T-helper 1 cell (primary cell): ENCODE measurements at places on chromosomes 13 and 19.

DNA sequence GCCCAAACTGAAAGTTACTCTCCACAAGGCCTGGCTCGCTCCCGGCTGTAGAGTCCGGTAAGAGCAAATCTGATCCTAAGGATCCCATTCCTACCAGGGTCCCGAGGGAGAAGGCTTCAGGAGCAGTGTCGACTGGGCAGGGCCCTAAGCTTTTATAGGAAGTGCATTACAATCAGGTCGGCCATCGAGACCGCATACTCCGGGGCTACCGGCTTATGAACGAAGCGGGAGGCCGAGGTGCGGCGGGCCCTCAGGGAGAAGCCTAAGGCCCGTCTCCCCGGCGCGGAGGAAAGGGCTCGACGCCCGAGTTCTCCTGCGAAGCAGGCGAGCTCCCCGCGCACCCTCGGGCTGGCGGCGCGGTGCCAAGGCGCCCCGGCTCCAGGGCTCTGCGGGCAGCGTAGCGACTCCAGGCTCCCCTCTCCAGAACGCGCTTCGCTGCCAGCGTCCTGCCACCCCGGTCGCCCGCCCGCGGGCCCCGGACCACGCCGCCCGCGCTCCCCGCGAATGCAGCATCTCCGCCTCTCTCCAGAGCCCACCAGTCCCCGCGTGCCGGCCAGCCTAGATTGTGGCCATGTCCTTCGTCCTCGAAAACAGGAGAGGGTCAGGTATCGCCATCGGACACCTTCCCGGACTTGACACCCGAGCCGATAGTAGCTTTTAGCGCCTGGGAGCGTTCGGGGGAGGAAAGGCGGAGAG lies 1.4 kb downstream of the EFNB2 start:
- peak; percentile 4 for DNase-seq

DNA sequence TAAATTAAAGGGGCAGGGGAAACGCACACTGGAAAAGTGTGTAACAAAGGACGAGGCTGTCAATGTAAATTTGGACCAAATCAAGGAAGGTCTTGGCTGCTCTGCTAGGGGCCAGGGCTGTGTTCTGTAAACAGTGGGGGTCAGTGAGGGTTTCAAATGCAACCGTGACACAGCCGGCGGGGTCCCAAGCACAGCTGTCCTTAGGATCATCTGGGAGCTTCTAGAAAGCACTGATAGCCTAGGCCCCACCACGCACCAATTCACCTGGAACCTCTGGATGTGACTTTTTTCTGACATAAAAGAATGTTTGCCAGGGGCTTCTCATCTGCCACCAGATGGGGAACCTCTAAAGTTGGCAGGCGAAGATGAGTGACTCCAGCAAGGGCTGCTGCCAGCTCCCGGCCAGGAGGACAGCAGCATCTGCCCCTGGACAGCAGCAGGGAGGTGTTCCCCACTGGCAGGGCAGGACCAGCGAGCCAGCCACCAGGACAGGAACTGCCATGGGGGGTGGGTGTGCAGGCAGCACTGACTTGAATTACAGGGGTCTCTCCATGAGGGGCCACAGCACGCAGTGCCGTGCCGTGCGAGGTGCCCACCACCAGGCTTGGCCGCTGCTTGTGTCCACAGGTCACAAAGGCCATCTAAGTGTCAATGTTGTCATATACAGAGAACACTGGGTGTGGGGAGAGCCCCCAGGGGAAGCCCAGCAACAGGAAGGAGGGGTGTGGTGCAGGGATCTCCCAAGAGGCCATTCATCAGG lies 87.5 kb downstream of the SOX1 start:
- no peak for DNase-seq

DNA sequence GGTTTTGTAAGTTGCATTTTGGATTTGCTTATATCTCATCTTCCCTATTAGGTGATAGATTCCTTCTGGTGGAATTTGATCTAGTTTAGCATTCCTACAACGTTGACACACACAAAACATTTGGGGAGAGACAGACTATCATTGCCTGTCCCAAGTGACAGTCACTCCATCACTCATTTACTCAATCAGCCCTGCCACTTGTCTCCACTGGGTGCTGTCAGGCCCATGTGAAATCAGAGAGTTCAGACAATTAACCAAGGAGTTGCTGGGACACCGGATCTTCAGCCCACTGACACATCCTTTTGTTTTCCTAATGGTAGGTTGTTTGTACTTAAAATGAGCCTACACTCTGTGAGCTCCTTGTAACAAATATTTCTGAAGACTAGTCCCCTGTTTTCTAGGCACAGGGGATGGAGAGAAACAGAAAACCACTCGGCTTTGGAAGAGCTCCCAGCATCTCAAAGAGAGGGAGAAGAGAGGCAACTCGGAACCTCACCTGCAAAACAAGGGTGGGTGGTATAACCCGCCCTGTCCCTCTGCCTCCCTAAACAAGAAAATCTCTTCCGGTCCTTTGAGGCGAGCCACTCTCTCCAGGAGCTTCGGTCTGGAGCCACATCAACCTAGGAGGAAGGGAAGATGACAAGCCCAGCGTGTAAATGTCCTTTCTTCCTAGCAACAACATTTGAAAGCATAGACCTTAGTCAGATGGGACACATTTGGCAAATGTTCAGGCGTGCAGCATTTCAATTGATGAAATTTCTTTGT lies 440.9 kb upstream of the KLF12 start:
- no peak for DNase-seq

- DNase-seq: peak; percentile 70
These were observed 431.7 kb downstream of the KLF12 start for GRCh38 chr13:73702419-73703071.

DNA sequence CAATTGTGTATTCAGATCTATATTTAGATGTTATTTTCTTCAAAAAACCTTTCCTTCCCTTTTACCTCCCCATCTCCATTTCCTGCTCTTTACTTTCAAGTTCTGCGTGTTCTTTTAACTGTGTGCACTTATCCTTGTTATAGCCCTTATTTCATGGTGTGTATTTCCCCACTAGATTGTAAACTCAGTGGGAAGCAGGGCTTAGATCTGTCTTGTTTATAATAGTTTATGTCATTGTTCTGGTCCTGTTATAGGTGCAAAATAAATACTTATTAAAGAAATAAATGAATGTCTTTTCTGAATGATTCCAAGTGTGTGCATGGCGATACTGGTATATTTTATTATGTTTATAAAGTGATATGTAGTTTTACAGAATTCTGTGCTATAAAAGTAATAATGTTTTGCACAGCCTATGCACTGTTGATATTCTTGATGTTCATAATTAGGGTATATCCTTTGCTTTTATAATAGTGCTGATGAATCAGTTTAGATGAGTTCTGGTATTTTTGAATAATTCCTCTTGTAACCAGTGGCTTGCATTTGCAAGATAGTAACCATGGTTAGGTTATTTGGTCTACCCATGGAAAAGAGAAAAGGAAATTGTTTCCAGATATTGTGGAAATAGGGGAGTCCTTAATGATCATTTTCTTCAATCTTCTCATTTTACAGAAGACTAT lies 12.1 kb downstream of the NDFIP2 start:
- no peak for DNase-seq

- DNase-seq: no peak
These were observed 959 bp upstream of the IGFL3 start for GRCh38 chr19:46125447-46125846.
